ENCODE measurements at places on chromosomes 1 and 21.

DNA sequence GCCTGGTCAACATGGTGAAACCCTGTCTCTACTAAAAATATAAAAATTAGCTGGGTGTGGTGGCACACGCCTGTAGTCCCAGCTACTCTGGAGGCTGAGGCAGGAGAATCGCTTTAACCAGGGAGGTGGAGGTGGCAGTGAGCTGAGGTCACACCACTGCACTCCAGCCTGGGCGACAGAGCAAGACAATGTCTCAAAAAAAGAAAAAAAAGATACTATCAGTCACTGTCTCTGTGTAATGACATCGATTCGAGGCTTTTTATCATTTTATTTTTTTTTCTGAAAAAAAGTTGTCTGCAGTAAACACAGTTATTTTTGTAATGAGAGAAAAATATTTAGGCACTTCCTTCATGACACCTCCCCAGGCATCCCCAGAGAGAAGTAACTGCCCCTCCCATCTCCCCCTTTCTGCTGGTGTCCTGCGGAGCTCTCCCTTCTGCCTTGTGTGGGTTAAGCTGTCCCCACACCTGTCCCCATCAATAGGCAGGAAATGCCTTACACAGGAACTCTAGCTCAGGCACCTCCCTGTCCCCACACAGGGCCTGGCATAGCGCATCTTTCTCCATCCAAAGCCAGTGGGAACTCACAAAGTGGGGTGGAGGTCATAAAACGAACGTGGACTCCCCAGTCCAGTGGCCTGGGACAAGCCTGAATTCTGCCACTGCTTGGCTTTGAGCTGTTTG, 132.0 kb downstream of the SYF2 start:
- no peak for DNase-seq

DNA sequence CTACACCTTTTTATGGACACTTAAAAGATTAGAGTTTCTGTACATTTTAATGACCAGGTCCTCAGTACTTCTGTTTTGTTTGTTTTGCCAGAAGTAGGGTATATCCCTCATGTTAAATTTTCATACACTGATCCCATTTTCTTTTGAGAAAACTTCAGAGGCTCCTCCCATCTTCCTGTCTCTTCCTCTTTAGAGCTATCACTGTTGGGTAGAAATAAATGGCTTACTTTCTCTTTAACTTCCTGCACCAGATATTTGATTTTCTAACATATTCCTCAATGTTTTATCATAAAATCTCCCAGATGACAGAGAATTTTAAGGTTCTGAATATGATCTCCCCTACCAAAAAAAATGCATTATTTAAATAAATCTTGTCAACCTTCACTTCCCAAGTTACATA, 23.4 kb downstream of the VAV3 start:
- DNase-seq = no peak

GRCh38 chr1:21936366-21937031, 611 bp downstream of the HSPG2 start:
- DNase-seq = no peak

DNA sequence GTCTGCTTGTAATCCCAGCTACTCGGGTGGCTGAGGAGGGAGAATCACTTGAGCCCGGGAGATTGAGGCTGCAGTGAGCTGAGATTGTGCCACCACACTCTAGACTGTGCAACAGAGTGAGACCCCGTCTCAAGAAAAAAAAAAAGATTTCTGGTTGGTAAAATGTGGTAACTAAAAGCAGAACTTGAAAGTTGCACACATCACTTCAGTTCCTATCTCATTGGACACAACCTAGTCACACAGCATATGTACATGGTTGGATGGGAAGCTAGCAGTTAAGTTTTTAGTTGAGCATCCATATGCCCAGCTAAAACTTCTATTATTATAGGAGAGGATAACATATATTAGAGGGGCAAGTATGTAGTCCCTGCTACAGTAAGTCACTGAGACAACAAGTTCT, 22.1 kb downstream of the BCAS2 start:
- no peak for DNase-seq

DNA sequence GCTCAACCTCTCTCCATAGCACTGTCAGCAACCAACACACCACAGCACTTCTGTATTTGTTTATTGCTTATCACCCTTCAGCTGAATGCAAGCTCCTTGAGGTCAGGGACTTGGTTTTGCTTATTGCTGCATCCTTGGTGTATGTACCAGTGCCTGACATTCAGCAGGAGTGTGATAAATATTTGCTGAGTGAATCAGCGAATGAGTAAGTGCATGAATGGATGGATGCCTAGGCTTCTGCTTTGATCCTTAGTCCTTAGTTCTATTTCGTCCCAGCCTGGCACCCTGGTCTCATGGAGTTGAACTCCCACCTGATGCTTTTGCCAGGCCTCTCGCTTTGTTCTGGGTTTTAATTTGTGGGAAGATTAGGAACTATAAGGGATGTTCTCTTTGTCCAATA, 88.2 kb downstream of the ZSCAN20 start:
- no peak for DNase-seq

DNA sequence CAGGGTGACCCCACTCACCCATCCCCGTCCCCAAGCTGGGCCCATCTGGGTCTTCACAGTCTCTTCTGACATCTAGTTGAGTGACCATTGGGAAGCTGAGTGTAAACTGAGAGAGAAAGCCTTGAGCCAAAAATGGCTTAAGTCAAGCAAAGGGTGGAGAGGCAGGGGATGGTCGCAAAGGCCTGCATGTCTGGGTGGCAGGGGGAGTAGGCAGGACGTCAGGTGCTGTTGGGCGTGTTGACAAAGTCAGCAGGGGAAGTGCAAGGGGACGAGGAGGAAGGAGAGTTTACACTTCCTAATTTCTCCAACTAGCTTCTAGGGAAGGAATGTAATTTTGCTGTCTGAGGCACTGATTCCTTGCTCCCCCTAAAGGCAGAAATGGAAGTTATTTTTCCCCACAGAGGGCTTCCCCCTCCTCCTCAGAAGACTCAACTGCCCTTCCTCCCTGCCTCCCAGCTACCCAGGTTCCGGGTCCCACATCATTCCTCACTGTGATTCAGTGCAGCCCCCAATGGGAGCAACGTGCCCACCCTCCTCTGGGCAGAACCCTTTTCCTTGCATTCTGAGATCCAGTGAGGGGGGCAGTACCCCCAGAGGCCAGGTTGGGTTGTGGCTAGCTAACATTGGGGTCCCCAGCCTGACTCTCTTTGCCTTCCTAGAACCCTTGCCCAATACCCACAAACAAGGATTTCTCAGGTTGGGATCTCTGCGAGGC, 1.2 kb upstream of the ADORA1 start:
- DNase-seq = peak; percentile 68

- no peak for DNase-seq
Observed at GRCh38 chr21:44984428-44984791, 44.6 kb downstream of the SLX9 start.

- no peak for DNase-seq
Observed at GRCh38 chr21:33362044-33362555, 37.3 kb downstream of the IFNAR1 start.

GRCh38 chr1:12053752-12054548, 9.2 kb upstream of the TNFRSF8 start:
- no peak for DNase-seq

GRCh38 chr1:239707615-239708014, 321.2 kb downstream of the CHRM3 start:
- no peak for DNase-seq

GRCh38 chr1:32272557-32273390, 19.1 kb upstream of the HDAC1 start:
- no peak for DNase-seq

- DNase-seq = no peak
Observed at GRCh38 chr1:43204394-43204793, 32.3 kb downstream of the CFAP57 start.

DNA sequence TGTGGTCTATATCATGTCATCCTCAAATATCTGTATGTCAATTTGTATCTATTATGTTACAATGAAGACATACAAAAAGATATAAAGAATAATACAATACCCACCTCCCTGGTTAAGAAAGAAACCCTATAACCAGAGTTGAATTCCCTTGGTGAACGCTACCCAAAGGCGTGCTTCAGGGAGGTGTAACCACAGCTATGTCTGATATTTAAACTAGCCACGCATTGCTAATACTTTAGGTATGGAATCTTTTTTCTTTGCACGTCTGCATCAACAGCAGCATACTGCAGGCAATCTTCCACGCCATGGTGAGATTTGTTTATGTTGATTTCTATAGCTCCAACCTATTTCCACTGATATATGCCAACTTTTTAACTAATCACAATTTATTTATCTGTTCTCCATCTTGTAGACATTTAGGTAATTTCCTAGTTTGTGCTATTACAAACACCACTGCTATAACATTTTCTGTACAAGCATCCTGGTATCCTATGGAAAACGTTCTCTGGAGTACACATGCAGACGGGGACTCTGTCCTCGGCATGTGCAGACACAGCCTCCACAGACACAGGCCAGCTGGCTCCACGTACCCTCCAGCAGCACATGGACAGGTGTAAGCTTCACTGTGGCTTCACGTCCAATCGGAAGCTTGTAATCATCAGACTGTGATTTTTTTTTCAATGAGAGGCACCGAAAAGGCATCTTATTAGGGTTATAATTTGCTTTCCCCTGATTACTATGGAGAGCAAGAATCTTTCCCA, 58.5 kb downstream of the HSF2BP start:
- no peak for DNase-seq

- no peak for DNase-seq
Observed at GRCh38 chr1:145877923-145878486, 7.7 kb downstream of the ANKRD35 start.

GRCh38 chr1:225137976-225138375, 208.5 kb downstream of the DNAH14 start:
- DNase-seq = no peak

- DNase-seq = no peak
Observed at GRCh38 chr1:93014168-93014567, 52.9 kb upstream of the DIPK1A start.

DNA sequence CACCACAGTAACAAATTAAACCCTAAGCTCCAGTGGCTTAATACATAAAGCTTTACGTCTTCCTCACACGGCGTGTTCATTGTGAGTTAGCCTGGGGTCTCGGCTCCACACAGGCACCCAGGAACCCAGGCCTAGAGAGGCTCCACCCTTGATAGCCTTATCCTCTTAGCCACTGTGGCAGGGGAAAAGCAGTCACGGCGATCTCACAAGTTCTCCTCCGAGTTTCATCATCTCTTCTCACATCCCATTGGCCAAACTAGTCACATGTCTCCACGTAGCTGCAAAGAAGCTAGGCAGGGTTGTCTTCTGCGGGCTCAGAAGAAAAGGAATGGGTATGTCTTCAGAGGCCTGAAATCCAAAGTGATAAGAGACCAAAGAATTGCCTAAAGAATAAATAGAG, 122.3 kb upstream of the GRIK3 start:
- DNase-seq = no peak

GRCh38 chr1:32761253-32761877, 55.8 kb downstream of the YARS1 start:
- DNase-seq = no peak

GRCh38 chr1:1624443-1625403, 7.2 kb upstream of the MMP23B start:
- no peak for DNase-seq

DNA sequence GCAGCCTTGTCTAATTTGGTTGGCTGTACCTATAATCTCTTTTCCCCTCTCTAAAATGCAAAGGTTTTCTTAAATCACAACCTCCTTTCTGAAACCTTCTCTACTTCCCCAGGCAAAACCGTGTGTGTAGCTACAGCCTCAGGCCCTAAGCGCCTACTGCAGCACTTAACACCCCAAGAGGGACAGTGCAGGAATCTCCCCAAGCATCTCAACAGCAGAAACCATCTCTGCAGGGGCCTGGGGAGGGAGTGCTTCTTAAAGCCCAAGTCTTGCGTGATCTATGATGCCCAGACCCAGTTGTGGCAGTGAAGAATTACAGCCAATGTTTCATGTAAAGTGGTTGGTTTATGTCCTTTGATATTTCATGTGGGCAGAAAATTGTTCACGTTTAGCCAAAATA, 159.3 kb downstream of the DSCAM start:
- DNase-seq = no peak

GRCh38 chr1:96313216-96313615, 408.4 kb upstream of the PTBP2 start:
- DNase-seq = no peak

GRCh38 chr1:91828583-91829281, 57.2 kb downstream of the TGFBR3 start:
- no peak for DNase-seq

- peak; percentile 39 for DNase-seq
Observed at GRCh38 chr1:248862998-248863881, 4.4 kb upstream of the ZNF692 start.

DNA sequence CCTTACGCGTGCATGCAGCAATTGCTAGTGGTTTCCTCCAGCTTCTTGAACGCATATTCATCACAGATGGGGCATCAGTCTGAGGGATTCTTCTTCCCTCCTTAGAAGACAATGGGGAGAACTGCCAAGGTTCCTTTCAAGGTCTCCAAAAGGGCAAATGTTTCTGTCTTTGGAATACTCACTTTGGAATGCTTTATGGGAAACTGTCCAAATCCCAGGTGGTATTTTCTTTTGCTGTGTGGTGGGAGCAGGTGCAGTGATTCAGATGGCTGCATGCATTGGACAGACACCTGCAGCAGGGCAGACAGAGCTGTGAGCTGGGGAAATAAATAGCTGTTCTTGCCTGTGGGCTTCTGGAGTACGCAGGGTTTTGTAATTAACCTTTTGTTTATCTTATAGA, 40.5 kb downstream of the URB2 start:
- DNase-seq = peak; percentile 4

- no peak for DNase-seq
Observed at GRCh38 chr1:84642774-84643173, 47.5 kb downstream of the SSX2IP start.

DNA sequence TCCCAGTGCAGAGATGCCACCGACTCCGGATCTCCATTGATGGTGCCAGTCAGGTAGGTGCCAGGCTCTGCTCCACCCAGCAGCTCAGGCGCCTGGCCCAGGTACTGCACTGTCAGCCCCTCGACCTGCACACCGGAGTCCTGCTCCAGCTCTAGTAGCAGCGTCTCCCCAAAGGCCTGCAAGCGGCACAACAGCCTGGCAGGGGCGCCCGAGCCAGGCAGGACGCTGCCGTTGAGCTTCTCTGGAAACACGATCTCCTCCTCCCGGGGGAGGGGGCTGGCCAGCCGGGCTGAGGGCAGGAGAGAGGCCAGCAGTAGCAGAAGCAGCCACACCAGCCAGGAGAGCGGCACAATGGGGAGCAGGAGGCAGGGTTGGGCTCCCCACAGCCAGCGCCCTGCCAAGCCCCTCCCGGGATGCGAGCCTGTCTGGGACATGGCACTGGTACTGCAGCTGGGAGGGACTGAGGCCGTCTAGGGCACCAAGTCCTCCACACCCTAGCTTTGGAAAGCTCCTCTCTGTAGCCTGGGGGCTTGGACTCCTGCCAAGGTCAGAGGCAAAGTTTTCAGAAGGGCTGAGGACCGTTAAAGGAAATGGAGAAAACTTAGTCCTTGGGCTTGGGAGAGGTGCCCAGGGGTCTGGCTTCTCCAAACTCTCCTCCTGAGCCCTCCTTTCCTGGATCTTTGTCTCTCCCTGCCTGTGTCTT, 509 bp downstream of the ADAMTS4 start:
- DNase-seq = peak; percentile 45

GRCh38 chr1:90650401-90650800, 66.7 kb downstream of the BARHL2 start:
- no peak for DNase-seq

- no peak for DNase-seq
Observed at GRCh38 chr1:67170751-67171573, 4.7 kb downstream of the IL23R start.
